ENCODE measurements at places on chromosomes 6 and 20. TPM values are rescaled to one million over a fixed set of nuclear protein-coding genes. Genes with fewer than 3 reads are reported as not detected.

- no peak for DNase-seq
These were observed 162.8 kb downstream of the SYNE1 start for GRCh38 chr6:152474354-152474753.

GRCh38 chr6:166031275-166031674 lies 136.4 kb downstream of the TBXT start:
- no peak for DNase-seq

The RIMS4 gene
- total RNA-seq = not detected

GRCh38 chr6:99185525-99185924 lies 163.9 kb downstream of the FAXC start:
- no peak for DNase-seq

The C20orf141 gene
- total RNA-seq = not detected

The BFSP1 gene
- 1.9 TPM for total RNA-seq

DNA sequence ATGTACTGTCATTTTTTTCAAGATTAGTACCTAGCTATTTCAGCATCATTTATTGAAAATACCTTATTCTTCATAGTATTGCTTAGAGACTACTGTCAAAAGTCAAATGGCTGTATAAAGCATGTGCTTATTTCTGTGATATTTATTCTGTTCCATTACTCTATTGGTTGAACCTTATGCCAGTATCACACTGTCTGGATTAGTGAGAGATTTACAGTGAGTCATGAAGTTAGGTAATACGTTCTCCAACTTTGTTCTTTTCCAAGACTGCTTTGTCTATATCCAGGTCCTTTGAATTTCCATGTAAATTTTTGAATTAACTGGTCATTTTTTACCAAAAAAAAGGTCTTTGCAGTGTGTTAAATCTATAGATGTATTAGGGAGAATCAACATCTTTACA lies 18.6 kb upstream of the RNF217 start:
- DNase-seq = no peak

- no peak for DNase-seq
These were observed 97.8 kb downstream of the JARID2 start for GRCh38 chr6:15343490-15344191.

The ZNF292 gene
- total RNA-seq = 36.9 TPM

GRCh38 chr6:159071843-159072769 lies 27.3 kb upstream of the TAGAP start:
- DNase-seq = no peak

DNA sequence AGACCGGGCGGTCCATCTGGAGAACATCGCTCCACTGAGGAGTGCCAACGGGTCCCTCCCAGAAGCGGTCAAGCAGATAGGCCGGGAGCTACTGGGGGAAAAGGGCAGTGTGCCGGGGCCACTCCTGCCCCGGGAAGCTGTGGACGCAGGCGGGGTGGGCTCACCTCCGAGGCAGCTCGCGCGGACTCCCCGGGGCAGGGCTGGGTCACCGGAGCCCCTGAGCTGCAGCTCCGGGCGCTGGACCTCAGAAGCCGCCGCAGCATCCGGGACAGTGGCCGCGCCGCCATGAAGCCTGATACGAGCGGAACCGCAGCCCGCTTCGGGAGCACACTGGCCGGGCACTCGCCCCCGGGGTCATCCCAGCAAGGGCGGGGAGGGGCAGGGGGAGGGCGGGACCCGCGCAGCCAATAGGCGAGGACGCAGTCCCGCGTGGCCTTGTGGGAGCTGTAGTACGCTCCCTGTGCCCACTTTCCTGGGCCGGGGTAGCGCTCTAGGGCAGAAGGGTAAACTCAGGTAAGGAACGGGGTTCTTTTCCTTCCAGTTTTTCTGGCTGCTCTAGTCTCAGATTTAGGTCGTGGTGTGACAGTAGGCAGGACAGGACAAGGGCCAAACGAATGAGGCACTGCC lies at the start of gene MOCS1:
TSS of gene MOCS1 (minus strand) at position 332 of the 627 bp plus-strand sequence. CDS start at position 287, 45 bp downstream.
- peak; percentile 47 for DNase-seq

GRCh38 chr20:3804254-3804751 lies 8.2 kb downstream of the CDC25B start:
- DNase-seq = no peak

The RALGAPA2 gene
- total RNA-seq = 4.7 TPM

GRCh38 chr20:18815194-18815942 lies 1.8 kb downstream of the SCP2D1 start:
- no peak for DNase-seq

GRCh38 chr20:59821201-59821600 lies 112.2 kb downstream of the SYCP2 start:
- no peak for DNase-seq

The HDDC2 gene
- total RNA-seq = 40.9 TPM

DNA sequence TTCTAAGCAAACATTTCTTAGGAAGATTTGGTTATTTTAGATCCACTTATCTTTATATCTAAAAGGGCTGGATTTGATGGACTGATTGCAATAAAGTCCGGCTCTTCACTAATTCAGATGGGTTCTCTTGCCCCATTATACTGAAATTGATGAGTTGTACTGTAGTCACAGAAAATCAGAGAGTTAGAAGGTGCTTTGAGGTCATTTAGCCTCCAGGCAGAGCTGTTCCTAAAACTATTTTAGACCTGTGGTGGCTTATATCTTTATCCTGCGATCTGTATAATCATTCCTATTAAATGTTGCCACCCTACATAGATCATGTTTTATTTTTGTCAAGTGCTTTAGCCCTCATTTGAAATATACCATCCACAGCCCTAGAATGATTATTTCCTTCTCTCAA lies 61.3 kb upstream of the ATXN1 start:
- DNase-seq = no peak

The OTOR gene
- not detected for total RNA-seq

DNA sequence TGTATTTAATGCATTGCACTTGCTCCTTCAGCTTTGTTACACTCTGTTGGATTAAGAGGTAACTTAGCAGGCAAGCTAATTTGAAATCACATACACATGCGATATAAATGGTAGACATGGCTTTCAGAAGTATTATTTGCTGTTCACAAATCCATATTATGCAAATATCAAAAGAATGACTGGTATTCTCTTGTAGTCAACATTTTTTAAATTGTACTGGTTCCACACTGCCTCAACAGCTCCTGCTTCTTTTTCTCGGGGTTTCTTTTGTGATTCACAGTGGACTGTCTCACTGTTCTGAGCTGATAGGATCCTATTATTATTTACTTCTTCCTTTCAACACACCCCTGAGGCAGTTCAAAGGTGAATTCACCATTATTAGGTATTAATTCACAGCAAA lies 927.4 kb downstream of the KIF16B start:
- DNase-seq = no peak

The MYLK2 gene
- 0.18 TPM for total RNA-seq

All from IMR-90 (cell line).